ENCODE measurements at places on chromosomes 3 and 15. TPM values are rescaled to one million over a fixed set of nuclear protein-coding genes. Genes with fewer than 3 reads are reported as not detected.

Gene VWA5B2
- total RNA-seq: 0.50 TPM

Gene PPP4R2
- 89.9 TPM for total RNA-seq

Gene ADGRG7
- total RNA-seq: not detected

Gene CCDC39
- 0.34 TPM for total RNA-seq

Gene KLHL6
- total RNA-seq: not detected

Gene AHSG
- 1.1 TPM for total RNA-seq

DNA sequence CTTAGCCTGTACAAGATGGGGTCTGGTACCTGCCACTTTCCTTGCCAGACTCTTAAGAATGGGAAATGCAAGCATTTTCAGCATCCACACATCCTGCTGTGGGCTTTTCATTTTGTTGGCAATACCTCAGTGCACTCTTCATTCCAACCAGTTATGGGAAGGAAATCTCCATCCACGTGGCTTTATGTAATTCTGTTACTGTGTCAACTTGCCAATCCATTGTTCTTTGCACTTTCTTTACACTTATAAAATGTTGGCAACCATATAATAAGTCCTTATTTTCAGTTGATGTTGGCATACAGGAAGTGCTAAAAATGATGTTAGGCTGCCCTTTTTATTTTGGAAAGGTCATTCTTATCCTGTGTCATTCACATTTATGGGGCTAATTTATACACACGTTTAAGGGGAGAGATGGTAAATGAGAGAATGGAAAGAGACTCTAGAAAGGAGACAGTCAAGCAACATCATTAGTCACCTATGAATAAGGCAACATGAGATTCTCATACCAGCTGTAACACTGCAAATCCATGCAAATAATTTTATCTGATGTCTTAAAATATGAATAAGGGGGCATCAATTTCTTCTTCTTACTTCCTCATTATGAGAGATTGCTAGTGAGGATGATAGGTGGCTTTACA lies 238.7 kb downstream of the CHST2 start:
- no peak overlapping the region for H3K4me3 ChIP-seq
- no peaks in the 10 kb centered on the region for H3K27me3 ChIP-seq
- no peak overlapping the region for H3K27ac ChIP-seq
- H3K4me1 ChIP-seq: no peaks in the 10 kb centered on the region
- no peaks in the 10 kb centered on the region for H3K36me3 ChIP-seq

DNA sequence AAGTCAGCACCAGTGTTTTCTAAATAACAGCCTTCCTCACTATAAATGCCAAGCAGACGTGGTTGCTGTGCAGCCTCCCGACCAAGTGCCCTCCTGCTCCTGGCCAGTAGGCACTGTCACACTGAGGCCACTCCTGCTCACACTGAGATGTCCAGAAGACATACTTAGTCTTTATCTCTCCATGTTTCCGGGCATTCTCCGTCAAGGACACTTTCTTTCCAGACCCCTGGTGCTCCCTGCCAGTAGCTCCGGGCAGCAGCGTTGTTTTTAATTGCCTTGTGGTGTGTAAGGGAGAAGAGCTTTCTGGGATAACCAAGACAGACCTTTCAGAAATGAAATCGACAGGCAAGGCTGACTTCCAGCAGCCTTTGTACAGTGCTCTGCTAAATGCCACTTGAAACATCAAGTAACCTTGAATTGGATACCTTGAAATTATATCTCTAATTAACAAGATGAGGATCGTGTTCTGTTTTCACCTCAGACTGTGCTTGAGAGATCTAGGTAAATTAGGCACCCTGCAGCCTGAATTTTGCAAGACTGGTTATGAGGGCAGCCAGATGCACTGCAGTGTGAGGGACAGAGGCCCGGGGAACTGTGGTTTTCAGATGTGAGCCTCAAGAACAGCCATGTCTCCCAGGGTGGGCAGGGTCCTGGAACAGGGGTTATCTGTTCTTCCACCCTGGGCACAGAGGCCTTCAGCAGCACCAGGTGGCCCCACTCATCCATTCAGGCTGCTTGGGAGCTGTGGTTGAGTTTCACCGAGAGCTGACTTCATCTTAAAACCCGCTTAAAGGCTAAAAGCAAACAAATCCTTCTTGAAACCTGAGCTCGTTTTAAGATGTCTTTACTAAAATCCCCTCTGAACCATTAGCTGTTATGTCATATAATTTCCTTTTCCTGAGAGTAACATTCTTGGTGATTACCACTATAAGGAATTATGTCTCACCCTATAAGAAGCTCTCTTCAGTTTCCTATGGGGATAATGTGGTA lies 105.5 kb upstream of the IL12A start:
- no peak overlapping the region for H3K4me3 ChIP-seq
- H3K27me3 ChIP-seq: no peaks in the 10 kb centered on the region
- H3K27ac ChIP-seq: peak overlapping the region; percentile 26
- no peaks in the 10 kb centered on the region for H3K36me3 ChIP-seq
- H3K4me1 ChIP-seq: peaks cover 6% of the 10 kb centered on the region

GRCh38 chr3:100003609-100004503 lies 110.4 kb downstream of the FILIP1L start:
- DNase-seq: no peak
- H3K27me3 ChIP-seq: no peaks in the 10 kb centered on the region
- H3K36me3 ChIP-seq: no peaks in the 10 kb centered on the region
- H3K27ac ChIP-seq: no peak overlapping the region
- peaks cover 3% of the 10 kb centered on the region for H3K4me1 ChIP-seq

DNA sequence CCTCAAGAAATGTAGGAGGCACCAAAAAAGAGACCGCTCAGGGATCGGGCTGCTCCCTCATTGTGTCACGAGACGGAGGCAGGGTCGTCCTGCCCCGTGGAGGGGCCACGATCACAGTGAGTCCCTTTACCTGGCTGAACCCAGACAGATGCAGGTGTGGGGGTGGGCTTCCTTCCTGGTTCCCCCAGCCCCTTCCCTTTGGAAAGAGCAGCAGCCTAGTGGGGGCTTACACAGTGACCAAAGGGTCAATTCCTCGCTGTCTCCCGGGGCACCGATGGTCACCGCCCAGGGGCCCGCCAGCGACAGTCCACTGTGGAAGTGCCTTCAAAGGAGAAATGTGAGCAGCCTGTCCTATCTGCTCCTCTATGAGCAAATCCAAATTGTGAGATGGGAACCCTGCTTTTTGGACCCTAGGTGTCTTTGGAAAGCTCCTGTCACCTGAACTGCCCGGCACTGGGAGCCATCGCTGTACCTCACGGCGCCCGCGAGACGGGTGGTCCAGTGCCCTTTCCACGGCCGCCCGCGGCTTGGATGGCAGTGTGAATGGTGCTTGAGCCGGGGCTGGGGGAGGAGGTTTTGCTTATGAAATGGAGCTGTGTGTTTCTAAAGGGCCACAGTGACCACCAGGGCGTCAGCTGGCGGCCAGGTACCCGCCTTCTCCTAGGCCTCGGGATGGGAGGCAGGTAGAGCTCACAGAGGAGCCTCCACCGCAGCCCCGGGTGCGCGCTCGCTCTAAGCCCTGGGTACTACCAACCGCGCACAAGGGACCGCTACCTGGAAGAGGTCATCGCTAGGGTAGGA lies 155.7 kb downstream of the KLF13 start:
- no peaks in the 10 kb centered on the region for H3K36me3 ChIP-seq
- H3K4me3 ChIP-seq: peak overlapping the region; percentile 24
- no peaks in the 10 kb centered on the region for H3K4me1 ChIP-seq
- no peak for DNase-seq
- no peak overlapping the region for H3K27ac ChIP-seq

DNA sequence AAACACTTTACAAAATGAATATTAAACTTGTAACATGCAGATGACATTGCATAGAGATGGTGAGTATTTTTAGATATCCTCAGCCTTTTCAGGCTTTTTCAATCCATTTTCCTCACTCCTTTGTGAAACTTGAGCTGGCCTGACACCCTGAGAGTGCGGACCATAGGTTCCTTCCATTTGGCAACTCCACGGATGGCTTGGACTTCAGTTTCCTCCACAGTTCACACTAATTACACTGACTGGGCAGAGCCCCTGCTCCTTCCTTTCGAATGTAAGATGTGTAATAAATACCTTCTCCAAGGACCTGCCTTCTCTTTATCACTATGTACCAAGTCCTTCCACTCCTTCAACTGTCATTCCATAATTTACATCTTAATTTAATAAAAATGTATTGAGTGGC lies 141.7 kb upstream of the LRIG1 start:
- no peaks in the 10 kb centered on the region for H3K4me1 ChIP-seq
- no peak overlapping the region for H3K27ac ChIP-seq
- H3K4me3 ChIP-seq: no peak overlapping the region
- no peak for DNase-seq

DNA sequence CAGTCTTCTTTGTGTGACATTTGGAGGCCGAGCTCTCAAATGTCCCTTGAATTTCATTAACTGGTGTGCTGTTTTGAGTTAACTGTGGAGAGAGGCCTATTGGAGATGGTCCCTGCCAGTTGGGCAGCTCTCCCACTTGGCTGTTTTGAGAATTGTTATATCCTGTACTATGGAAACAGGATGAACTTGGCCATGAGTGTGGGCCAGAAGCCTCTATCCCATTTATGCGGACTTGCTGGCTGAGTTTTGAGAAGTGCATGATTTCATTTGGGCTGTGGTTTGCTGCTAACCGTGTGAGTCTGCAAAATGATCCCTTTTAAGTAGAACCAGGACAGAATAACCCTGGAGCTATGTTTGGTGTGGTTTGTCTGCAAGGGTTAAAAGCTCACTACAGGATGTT lies 366.0 kb downstream of the PTPRG start:
- no peak overlapping the region for H3K4me3 ChIP-seq
- no peak for DNase-seq
- no peaks in the 10 kb centered on the region for H3K36me3 ChIP-seq
- H3K27me3 ChIP-seq: no peaks in the 10 kb centered on the region
- peaks cover 22% of the 10 kb centered on the region for H3K4me1 ChIP-seq

GRCh38 chr3:30319713-30320112 lies 286.7 kb upstream of the TGFBR2 start:
- H3K27me3 ChIP-seq: no peaks in the 10 kb centered on the region
- H3K36me3 ChIP-seq: no peaks in the 10 kb centered on the region
- DNase-seq: peak; percentile 43
- H3K4me3 ChIP-seq: no peak overlapping the region

DNA sequence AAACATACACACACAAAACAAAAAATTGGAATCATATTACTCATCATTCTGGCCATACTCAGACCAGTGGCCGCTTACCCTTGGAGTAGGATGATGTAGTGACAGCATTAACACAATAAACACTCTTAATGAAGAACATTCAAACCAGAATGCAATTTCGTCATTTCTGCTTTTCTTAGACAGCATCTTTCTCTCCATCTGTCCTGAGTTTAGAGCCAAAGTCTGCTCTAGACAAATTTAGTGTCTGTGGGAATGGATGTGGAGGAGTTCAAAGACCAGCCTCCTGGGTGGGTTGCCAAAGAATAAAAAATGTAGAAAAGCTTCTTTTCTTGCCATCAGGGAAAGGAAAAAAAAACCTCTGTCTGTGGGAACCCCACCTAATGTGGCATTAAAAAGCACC lies 212.4 kb upstream of the POU1F1 start:
- H3K27ac ChIP-seq: no peak overlapping the region
- no peak for DNase-seq
- H3K36me3 ChIP-seq: no peaks in the 10 kb centered on the region

- no peak for DNase-seq
- H3K4me3 ChIP-seq: no peak overlapping the region
- H3K27me3 ChIP-seq: no peaks in the 10 kb centered on the region
- no peak overlapping the region for H3K27ac ChIP-seq
- H3K4me1 ChIP-seq: no peaks in the 10 kb centered on the region
Observed at GRCh38 chr3:177802151-177802900, 605.0 kb upstream of the TBL1XR1 start.

GRCh38 chr15:42726114-42726513 lies 10.8 kb downstream of the CDAN1 start:
- no peaks in the 10 kb centered on the region for H3K27me3 ChIP-seq
- no peak overlapping the region for H3K4me3 ChIP-seq
- H3K36me3 ChIP-seq: peaks cover 32% of the 10 kb centered on the region
- no peak overlapping the region for H3K27ac ChIP-seq
- H3K4me1 ChIP-seq: peaks cover 6% of the 10 kb centered on the region

- H3K36me3 ChIP-seq: no peaks in the 10 kb centered on the region
- no peaks in the 10 kb centered on the region for H3K27me3 ChIP-seq
- H3K4me1 ChIP-seq: no peaks in the 10 kb centered on the region
- H3K27ac ChIP-seq: no peak within 1 kb of the TSS
Observed at GRCh38 chr3:98390366-98390765, at the start of gene OR5K3. OR5K3 (plus strand) TSS chr3:98390666; CDS start chr3:98390666, 0 bp downstream.

DNA sequence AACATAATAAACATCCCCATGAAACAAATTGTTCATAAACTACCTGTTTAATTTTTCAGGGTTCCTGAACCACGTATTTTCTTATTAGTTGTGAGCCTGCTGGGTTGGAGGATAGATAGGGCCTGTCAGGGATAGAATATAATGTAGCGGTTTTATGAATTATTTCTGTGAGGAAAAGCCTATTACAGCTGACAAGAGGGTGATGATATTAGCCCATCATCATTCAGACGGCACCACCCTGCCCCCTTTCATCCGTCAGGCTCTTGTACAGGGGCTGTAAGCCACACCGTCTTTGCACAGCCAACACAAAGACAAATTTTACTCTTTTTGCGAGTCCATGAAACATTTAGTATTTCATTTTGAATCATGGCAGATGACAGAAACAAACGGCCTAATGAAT lies 335.3 kb upstream of the TMCO5A start:
- H3K4me3 ChIP-seq: no peak overlapping the region
- no peaks in the 10 kb centered on the region for H3K27me3 ChIP-seq
- no peak for DNase-seq

DNA sequence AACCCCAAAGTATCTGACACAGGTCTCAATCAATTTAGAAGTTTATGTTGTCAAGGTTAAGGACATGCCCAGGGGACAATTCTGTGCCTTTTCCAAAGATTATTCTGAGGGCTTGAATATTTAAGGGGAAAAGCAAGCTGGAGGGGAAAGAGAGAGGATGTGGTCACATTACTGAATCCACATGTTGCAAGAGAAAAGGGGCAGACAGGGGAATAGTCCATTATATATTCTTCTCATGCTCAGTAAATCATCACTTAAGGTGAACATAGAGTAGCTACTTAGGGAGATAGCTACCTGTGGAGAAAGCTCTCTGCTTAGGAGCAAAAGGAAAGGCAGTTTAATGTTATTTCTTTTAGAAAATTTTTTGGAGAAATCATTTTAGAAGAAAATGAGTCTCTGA lies 751.6 kb downstream of the SI start:
- no peak for DNase-seq
- H3K4me1 ChIP-seq: no peaks in the 10 kb centered on the region
- H3K27me3 ChIP-seq: no peaks in the 10 kb centered on the region
- H3K36me3 ChIP-seq: no peaks in the 10 kb centered on the region
- H3K4me3 ChIP-seq: no peak overlapping the region

DNA sequence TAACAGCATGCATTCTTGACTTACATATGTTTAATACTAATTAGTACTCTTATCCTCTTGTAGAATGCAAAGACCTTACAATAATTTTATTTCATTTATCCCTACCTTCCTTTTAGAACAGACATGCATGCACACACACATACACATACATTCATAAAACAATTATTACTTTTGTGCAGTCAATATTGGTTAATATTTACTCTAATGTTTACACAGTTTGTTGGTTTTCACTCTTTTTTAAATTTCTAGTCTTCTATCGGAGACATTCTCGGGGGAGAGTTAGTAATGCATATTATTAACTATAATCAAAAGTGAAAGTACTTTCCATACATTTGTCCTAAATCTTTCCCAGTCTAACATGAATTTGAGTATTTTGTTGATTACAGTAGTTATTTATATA lies 317.7 kb upstream of the DPH6 start:
- H3K4me1 ChIP-seq: no peaks in the 10 kb centered on the region
- no peak overlapping the region for H3K4me3 ChIP-seq
- no peak overlapping the region for H3K27ac ChIP-seq
- no peaks in the 10 kb centered on the region for H3K36me3 ChIP-seq
- no peak for DNase-seq
- no peaks in the 10 kb centered on the region for H3K27me3 ChIP-seq
